ENCODE measurements at places on chromosomes 2 and 18.

DNA sequence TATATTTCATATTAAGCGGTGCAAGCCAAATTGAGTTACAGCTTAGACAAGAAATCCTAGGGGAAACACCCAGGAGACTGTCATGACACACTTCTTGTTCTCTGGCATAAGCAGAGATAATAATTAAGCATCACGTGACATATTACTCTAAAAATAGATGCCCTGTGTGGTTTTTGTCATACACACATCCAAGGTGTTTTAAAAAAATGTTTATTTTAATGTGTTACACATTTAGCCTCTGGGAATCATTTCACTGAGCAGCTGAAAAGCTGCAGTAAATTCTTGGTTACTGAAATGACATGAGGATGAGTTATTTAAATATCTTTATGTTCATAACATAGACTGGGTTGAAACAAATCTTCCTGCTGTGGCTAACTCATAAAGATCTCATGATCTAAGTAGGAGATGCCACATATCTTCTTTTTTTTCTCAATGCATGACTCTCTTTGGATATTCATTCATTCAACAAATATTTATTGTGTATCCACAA, 38.0 kb upstream of the ERMN start:
- DNase-seq: no peak

DNA sequence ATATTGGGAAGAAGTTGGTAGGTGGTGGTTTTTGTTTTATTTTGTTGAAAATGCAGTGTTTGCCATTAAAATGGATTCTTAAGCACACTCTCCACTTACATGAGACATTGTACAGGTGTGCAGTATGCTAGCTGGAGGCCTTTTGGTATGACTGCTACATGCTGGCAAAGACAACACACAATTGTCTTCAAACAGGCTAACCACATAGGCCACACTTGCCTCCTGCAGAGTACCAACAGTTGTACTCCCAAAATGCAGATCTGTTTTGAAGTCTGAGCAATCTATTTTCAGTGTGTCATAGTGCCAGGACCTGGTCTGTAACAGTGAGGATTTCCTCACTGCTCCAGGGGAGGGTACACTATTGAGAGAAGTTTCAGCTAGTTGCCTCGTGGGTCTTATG, 213.6 kb downstream of the ZRANB3 start:
- DNase-seq: no peak

- DNase-seq: no peak
Observed at GRCh38 chr2:239858179-239858578, 167.0 kb downstream of the NDUFA10 start.

DNA sequence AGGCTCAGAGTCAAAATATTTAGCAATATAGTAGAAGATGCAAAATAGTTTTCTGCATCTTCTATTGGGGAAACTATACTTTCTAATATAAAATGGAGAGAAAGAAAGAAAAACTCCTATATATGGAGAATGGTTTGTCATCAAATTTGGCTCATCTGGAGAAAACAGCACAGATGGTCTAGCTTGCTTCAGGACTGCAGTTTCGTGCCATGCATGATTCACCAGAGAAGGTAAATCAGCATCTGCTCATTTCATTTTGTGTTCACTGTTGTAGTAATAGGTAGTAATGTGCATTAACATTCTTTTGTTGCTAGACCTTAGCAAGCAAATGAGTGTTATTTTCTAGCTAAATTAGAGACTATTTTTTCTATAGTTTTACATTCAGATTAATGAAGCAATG, 179.0 kb downstream of the ASXL3 start:
- DNase-seq: no peak

DNA sequence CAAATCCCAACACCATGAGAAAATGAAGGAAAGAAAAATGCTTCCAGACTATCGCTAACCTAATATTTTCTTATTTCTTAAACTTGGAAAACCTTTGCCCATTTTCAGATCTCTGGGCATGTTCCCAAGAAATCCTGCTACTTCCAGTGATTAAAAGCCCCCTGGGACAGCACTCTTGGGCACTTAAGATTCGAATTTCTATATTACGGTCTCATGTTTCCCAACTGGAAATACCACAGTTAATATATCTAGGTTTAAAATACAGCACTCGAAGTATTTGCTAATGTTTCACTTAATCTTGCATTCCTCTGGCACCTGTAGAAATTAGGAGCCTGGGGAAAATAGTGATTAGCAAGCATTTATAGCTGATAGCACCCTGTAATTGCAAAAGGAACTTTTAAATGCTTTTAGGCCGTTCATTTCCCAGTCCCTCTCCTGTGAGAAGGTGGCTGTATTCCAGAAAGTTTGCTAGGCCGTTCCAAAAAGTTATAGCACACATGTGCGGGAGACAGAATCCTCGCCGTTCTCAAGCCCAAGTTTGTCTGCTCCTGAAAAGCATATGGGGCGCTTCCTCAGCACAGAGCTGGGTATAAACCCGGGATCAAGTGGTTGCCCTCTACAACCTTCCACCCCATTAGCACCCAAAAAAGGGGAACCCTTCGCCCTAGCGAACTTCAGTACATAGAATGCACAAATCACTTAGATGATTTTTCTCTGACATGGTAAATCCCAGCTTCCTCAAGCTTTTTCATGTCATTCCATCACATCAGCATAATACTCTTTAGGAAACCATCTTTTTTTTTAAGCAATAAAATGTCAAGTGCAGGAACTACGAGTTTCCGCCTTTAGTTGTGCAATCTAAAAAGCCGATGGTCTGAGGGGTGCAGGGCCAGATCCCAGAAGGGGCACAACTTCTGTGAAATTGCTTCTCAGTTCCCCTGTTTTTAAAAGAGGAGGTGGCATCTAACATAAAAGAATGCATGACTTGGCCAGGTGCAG, 60.6 kb downstream of the DIPK1C start:
- no peak for DNase-seq

- no peak for DNase-seq
Observed at GRCh38 chr18:23213200-23213599, 77.9 kb downstream of the CABLES1 start.

DNA sequence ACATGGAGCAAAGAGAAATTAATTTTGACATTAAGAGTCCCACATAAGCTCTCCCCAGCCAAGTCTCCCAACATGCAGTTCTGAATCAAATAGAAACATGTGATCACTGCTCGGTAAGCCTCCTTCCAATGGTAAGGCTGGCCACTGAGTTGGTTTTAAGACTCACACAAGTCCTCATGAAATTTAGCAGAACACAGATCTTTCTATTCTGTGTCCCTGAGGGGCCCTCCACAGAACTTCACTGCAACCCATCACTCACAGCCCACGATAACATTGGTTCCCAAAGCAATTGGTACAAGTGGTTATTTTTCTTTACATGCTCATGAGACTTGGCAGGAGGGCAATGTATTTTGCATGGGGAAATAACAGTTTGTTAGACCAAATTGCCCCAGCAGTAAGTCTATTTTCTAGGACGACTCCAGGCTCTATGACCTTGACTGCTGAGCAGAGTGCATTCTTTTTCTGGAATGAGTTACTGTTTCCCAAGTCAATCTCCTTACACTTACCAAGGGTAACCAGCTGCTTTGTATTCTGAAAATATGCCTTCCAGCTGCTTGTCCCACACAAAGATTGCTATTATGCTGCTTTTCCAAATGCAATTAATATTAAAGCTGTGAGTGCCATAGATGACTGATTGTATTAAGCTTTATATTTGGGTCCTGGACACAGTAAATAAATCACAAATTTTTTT, 142.3 kb upstream of the TANK start:
- DNase-seq: no peak

DNA sequence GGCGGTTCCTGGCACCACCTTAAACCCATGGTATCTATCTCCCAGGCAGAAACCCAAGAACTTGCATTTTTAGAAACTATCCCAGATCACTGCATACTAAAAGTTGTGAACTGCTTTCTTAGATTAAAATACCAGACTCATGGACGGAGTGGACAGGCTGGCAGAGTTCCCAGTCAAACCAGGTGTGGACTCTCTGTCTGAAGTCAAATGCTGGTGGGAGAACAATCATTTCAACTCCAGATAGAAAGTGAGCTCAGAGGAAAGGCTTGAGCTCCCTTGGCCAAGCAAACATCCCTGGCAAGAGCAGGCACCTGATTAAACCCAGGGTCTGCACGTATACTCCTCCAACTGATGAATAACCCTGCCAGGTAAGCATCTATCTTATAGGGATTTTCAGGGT, 19.5 kb downstream of the NXPH2 start:
- DNase-seq: no peak

GRCh38 chr2:221293949-221294742, 278.0 kb downstream of the EPHA4 start:
- DNase-seq: no peak

GRCh38 chr2:10940596-10940995, 28.9 kb downstream of the KCNF1 start:
- no peak for DNase-seq

DNA sequence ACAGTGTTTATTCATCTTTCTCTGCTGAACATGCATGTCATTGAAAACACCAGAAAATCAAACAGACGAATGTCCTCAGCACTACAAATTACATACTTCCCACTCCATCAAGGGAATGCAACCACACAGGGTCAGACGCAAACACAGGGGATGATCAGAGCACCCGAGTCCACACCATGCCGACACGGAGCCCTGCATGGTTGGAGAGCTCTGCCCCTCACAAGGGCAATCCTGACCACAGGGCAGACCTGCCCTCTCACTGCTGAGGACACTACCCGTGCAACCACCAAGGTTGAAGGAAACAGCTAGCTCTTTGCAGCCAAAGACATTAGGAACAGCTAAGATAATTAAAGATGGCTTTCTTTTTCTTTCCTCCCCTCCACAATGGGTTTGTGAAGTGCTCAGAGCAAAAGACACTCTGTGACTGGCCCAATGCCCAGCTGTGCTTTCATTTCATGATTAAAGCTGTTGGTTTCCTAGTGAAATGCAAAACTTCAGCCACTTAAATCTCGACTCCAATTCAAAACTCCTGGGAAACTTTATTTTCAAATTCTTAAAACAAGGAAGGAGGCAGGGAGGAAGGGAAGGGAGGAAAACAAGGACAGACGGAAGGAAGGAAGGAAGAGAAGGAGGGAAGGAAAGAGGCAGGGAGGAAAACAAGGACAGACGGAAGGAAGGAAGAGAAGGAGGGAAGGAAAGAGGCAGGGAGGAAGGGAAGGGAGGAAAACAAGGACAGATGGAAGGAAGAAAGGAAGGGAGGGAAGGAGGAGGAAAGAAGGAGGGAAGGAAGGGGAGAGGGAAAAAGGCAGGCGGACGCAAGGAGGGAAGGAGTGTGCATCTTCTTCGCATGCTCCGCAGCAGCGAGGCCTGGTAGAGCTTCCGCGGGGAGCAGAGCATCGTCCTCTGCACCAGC, 65.8 kb downstream of the NDUFA10 start:
- DNase-seq: no peak

DNA sequence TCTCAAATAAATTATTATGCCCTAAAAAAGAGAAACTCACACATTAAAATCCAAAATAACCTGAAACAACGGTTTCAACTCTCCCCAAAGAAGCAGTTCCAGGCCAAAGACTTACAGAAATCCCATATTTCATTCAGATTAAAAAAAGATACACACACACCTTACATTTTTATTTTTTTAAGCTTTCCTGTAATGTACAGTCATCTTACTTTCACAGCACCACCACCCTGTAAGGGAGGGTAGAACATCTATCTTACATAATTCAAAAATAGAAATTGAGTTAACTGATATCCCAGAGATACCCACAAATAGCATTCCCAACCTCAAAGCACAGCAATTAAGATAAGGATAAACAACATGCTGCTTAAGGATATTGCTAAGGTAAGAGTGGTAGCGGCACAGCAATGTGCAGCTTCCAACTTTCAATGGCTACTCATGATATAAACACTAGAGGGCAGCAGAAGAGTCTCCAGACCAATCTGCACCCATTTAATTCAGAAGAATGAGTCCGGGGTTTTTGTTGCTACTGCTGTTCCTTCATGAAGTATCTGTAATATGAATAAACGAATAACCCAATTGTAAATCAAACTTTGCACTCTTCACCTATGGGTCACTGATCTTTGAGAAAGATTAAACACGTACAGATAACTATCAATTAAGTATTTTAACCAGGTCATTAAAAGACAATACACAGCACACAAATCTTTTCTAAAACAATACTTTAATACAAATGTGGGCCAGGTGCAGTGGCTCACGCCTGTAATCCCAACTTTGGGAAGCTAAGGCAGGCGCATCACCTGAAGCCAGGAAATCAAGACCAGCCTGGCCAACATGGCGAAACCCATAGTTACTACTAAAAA, 11.3 kb downstream of the GFPT1 start:
- DNase-seq: peak; percentile 62

DNA sequence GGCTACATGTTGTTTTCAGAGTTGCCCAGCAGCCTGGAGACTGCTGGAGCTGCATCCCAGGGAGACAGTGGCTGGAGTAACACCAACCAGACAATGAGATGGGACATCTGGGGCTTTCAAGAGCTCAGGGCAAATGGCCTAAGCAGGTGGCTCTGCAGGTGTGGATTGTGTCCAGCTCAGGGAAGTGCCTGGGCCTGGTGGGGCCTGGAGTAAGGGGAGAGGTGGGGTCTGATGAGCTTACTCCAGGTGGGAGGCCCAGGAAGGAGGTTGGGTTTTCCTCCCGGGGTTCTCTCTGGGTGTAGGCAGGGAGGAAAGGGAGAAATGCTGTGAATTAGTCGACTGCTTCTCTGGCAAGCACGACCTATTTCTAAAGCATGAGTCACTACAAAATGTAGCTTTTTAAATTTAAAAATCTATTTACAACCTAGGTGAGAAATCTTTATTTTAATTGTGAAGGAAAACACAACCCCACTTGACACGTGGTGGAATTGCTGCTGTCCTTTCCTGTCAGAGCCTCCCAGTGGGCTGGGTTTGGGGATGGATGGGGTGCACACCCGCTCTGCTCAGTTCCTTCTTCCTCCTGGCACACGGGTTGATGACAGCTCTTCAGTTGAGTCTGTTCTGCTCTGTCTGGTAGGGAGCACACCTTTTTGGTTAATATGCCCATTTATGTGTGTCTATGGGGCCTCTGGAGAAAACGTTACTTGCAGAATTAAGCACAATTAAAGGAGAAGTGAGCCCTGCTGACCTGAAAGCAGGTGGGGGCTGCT, 81.6 kb downstream of the SH3RF3 start:
- DNase-seq: peak; percentile 53

- DNase-seq: no peak
Observed at GRCh38 chr2:54667726-54668650, 55.5 kb upstream of the EML6 start.

DNA sequence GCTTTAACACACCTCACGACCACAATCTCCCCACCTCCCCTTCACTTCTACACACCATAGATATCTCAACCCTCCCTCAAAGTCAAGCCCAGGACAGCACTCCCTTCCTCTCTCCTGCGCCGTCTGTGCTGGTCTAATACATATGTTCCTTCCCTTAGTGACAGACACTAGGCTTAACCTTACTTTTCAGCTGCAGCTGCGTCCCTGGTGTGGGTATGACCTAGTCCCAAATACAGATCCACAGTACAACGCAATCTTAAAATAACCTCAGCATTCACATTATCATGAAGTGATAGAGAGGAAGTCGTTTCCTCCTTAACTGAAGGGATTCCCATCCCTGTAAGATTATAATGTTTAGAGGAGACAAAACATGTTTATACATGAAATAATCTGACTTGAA, 192.7 kb upstream of the TANK start:
- DNase-seq: no peak

Data from ELR (cell line).